Right lobe of liver (tissue), 6 donors: ENCODE measurements at places on chromosomes 16 and 17. TPM values are rescaled to one million over a fixed set of nuclear protein-coding genes. Genes with fewer than 3 reads are reported as not detected.

DNAI2 gene
- not detected for total RNA-seq

DNA sequence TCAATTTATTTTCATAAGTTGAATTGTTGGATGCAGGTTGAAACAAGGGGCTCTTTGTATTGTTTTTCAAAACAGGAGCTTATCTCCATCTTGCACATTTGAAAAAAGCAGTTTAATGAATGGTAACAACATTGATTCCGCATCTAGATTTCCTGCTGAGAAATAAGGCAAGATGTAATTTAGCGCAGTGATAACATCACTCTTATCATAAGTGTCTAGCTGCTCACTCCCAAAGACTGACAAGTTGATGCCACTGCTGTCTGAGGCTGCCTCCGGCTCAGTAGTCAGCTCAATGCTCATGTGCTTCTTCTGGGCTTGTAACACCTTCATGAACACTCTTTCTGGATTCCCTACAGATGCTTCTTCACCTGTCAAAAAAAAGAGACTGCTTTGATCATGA lies 92.4 kb downstream of the KPNA2 start:
- no peak for DNase-seq

GRCh38 chr17:50963139-50963538 lies 97.0 kb upstream of the TOB1 start:
- DNase-seq, result no peak

IQCK gene
- total RNA-seq, result 4.7 TPM

DNA sequence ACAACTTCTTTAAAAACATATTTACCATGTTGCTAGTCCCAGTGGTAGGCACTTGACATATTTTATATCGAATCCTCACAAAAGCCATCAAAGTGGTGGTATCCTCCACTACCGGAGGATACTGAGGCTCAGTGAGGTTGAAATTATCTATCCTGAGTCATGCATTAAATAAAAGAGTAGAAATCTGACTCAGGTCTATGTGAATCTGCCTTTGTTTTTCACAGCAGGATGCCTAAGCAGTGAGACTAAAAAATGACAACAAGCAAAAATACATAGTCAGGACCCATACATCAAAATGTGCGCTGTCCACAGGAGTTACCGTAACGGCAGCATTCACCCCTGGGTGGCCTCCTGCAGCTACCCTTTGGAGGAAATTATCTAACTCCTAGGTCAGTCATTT lies 17.7 kb downstream of the BRD7 start:
- no peak for DNase-seq
